ENCODE measurements at places on chromosomes 12 and 14. TPM values are rescaled to one million over a fixed set of nuclear protein-coding genes. Genes with fewer than 3 reads are reported as not detected.

ANKS1B gene
- 0.51 TPM for total RNA-seq

SAMD4A gene
- 25.9 TPM for total RNA-seq

ZDHHC22 gene
- not detected for total RNA-seq

RTL1 gene
- not detected for total RNA-seq

PRH2 gene
- not detected for total RNA-seq

GTF2H3 gene
- 39.3 TPM for total RNA-seq

BCAT1 gene
- 93.7 TPM for total RNA-seq

AQP2 gene
- not detected for total RNA-seq

OR10P1 gene
- total RNA-seq = not detected

GPR33 gene
- not detected for total RNA-seq

MTRFR gene
- total RNA-seq = 10.8 TPM

CLEC1A gene
- not detected for total RNA-seq

ASB2 gene
- 0.99 TPM for total RNA-seq

KLC1 gene
- total RNA-seq = 219 TPM

GYS2 gene
- total RNA-seq = not detected

SERPINA12 gene
- not detected for total RNA-seq

ALG10 gene
- total RNA-seq = 5.8 TPM

ACACB gene
- total RNA-seq = 9.1 TPM

PRIMA1 gene
- not detected for total RNA-seq

TTC6 gene
- total RNA-seq = 0.17 TPM

SYNE3 gene
- total RNA-seq = 15.9 TPM

HOXC4 gene
- total RNA-seq = 0.26 TPM

ZNF410 gene
- total RNA-seq = 71.4 TPM

IGFBP6 gene
- total RNA-seq = 973 TPM

AMDHD1 gene
- 0.33 TPM for total RNA-seq

NXPH4 gene
- 0.50 TPM for total RNA-seq

GLI1 gene
- total RNA-seq = 2.0 TPM

RND1 gene
- total RNA-seq = under 0.01 TPM

FGF6 gene
- not detected for total RNA-seq

SLC5A8 gene
- total RNA-seq = not detected

FOXJ2 gene
- 8.3 TPM for total RNA-seq
